ENCODE measurements at places on chromosomes 1 and 21. TPM values are rescaled to one million over a fixed set of nuclear protein-coding genes. Genes with fewer than 3 reads are reported as not detected.

DNA sequence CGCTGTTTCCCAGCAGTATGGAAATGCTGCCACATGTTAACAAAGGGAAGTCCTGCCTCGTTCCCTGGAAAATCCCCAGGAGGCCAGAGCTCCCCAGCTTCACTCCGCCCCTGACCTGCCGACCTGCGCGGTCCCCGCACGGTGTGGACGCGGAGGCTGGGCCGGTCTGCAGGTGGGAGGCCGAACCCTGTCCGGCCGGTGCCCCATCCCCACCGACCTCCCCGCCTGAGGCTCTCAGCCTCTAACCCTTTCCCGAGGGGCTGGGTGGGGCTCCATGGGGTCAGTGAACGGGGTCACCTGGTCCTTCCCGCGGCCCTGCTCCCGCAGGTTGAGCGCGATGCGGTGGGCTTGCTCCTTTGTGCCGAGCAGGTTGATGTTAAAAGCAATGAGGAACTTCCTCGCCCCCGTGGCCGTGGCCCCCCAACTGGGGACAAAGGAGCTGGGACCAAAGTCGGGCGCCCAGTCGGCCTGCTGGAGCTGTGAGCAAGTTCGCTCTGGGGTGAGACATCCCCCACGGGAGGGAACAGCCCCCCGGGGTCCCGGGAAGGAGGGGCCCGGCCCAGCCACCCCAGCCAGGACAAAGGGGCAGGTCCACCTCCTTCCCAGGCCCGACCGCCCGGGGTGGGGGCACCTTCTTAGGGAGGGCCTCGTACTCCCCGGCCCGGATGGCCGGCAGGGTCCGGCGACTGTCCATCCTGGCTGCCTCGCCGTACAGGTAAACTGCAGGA, 4.0 kb downstream of the FTCD start:
- DNase-seq: no peak

GRCh38 chr1:185058110-185058509, 12.8 kb downstream of the RNF2 start:
- DNase-seq: no peak

- DNase-seq: no peak
These were observed 138.0 kb downstream of the HS2ST1 start for GRCh38 chr1:87052400-87052799.

DNA sequence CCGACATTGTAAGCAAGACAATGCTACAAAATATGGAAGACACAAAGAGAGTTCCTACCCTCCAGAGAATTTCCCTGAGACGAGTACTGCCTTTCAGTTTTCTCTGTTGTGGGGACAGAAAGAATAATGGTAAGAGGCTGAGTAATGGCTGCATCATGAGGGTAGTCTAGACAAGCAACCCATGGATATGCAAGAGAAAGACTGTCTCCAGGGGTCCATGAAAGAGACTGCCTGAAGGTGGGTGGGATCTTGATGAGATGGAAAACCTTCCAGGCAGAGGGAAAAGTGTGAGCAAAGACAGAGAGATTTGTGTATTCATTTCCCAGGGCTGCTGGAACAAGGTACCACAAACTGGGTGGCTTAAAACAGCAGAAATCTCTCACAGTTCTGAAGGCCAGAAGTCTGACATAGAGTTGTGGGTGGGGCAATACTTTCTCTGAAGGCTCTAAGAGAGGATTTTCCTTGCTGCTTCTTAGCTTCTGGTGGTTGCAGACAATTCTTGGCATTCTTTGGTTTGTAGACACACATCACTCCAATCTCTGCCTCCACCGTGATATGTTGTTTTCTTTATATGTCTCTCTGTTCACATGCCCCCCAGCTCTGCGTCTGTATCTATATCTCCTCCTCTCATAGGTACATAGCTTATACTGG, 41.4 kb downstream of the ANP32E start:
- no peak for DNase-seq

- DNase-seq: no peak
These were observed 29.2 kb downstream of the CEP104 start for GRCh38 chr1:3827813-3828307.

Gene PRAMEF4
- not detected for total RNA-seq

GRCh38 chr1:20376880-20377494, 86.3 kb downstream of the VWA5B1 start:
- peak; percentile 6 for DNase-seq

GRCh38 chr1:154819628-154820590, 50.2 kb downstream of the KCNN3 start:
- peak; percentile 23 for DNase-seq

DNA sequence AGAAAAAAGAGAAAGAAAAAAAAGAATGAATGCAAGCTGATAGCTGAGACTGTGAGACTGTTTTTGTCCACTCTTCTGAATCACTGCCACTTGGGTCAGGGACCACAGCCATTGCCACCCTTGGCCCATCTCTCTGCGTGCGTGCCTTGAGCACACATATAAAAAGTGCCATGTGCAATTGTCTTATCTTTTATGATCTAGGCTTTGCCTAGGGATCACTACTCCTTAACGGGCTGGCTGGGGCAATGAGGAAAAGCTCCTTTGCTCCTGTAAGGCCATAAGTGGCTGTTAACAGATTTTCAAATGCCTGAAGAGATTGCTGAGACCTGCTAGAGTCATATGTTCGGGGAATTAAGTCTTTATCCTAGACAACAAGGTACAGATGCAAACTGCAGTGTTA, 8.2 kb downstream of the SPATA46 start:
- no peak for DNase-seq

Gene GSTM5
- total RNA-seq: 0.12 TPM

All from NCI-H460 (cell line).